ENCODE measurements at places on chromosomes 3 and 15. TPM values are rescaled to one million over a fixed set of nuclear protein-coding genes. Genes with fewer than 3 reads are reported as not detected.

The GRM7 gene
- total RNA-seq: not detected

The TYRO3 gene
- total RNA-seq: 9.3 TPM

The PLA2G4B gene
- total RNA-seq: 0.36 TPM

The GOLGA8J gene
- not detected for total RNA-seq

The IL17RC gene
- 24.7 TPM for total RNA-seq

DNA sequence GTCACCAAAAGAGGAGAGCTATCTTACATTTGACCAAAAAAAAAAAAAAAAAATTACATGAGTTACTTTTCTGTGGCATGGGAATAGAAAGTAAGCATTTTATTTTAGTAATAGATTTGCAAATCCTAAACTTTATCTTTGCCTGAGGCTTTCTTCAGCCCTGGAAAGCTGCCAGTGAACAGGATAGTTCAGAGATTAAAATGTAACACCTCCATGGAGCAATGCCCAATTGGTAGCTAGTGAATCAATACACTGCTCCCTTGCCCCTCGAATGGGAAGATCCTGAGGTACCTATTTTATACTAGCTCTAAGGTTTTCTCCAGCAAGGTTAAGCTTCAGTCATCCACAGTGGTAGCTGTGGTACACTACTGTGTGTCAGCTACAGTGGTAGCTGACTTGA lies 867.1 kb downstream of the NAALADL2 start:
- no peaks in the 10 kb centered on the region for H3K4me1 ChIP-seq
- H3K36me3 ChIP-seq: no peaks in the 10 kb centered on the region
- no peaks in the 10 kb centered on the region for H3K27me3 ChIP-seq
- no peak for DNase-seq

GRCh38 chr3:46293035-46293724 lies 50.9 kb downstream of the CCR3 start:
- no peaks in the 10 kb centered on the region for H3K4me1 ChIP-seq
- H3K27me3 ChIP-seq: no peaks in the 10 kb centered on the region
- no peak for DNase-seq
- no peak overlapping the region for H3K4me3 ChIP-seq

DNA sequence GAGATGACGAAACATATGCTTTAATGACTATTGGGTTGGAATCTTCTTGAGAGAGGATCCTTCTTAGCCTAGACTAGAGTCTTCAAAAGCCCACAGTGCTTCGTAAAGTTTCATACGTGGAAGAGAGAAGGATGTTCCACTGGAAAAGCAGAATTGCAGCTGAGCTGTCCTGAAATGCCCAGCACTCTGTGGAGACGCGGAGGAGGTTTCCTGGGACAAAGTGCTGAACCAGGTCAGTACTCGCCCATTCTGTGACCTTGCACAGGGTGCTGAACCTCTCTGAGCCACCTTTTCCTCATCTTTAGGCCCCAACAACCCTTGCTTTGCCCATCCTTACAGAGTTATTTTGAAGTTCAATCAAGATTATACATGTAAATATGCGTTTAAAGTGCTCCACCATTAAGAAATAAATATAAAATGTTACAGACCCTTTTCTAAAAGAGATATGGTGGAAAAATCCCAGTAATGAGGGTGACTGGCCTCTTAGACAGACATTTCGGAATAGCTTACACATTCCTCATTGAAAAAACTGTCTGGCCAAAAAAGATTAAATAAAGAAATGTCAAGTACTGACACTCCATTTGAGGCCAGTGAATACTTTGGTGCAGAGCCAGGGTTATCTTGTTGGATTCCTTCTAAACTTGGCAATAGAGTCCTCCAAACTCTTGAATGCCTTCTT lies 4.2 kb upstream of the MAGEF1 start:
- no peaks in the 10 kb centered on the region for H3K27me3 ChIP-seq
- peaks cover 6% of the 10 kb centered on the region for H3K4me1 ChIP-seq
- H3K4me3 ChIP-seq: no peak overlapping the region
- H3K36me3 ChIP-seq: no peaks in the 10 kb centered on the region
- no peak overlapping the region for H3K27ac ChIP-seq

DNA sequence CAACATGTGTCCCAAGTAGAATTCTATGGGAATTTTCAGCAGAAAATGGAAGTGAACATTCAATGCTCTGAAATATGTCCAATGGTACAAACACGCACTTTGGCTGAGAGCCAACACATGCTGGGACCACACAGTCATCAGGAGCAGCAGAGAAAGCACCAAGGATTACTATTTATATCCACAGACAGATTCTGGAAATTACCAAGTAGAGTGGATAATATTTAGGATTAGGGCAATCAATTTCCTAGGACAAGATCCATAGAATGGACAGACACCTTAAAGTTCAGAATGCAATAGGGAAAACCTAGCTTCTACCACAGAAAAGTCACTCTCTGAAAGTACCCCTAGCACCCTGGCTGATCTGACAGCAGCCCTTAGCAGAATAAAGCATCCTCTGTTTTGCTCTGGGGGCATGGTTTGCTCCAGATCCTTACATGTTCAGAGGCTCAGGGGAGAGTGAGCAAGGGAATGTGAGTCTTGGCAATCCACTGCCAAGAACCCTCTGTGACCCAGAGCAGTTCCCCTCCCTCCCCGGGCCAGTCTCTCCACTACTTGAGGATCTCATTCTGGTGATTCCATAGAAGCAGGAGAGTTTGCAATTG lies 206.0 kb upstream of the WNT5A start:
- DNase-seq: no peak
- H3K36me3 ChIP-seq: no peaks in the 10 kb centered on the region
- H3K27me3 ChIP-seq: no peaks in the 10 kb centered on the region
- no peak overlapping the region for H3K4me3 ChIP-seq
- no peaks in the 10 kb centered on the region for H3K4me1 ChIP-seq

DNA sequence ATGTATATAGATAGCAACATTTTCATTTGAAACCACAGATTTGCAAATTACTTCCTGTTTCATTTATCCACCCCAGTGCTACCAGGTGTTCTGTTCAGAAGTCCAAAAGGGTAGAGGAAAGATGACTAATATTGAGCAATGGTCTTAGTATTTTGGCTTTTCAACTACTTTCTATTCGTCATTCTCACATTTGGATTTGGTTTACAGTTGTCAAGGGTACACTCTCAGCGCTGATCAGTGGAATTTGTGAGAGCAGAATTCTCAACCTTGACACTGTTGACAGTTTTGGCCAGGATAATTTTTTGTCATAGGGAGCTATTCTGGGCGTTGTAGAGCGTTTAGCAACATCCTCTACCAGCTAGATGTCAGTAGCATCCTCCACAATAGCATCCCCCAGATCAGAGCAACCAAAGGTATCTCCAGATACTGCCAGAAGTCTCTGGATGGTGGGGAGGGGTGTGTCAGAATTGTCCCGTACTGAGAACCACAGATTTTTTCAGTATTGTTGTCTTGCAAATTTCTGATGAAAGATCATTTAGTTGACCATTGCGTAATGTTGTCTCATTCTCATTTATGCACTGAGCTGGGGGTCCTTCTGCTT lies 4.2 kb downstream of the HMCES start:
- no peak overlapping the region for H3K4me3 ChIP-seq
- peaks cover 33% of the 10 kb centered on the region for H3K4me1 ChIP-seq
- H3K27me3 ChIP-seq: no peaks in the 10 kb centered on the region
- no peak overlapping the region for H3K27ac ChIP-seq
- DNase-seq: no peak

DNA sequence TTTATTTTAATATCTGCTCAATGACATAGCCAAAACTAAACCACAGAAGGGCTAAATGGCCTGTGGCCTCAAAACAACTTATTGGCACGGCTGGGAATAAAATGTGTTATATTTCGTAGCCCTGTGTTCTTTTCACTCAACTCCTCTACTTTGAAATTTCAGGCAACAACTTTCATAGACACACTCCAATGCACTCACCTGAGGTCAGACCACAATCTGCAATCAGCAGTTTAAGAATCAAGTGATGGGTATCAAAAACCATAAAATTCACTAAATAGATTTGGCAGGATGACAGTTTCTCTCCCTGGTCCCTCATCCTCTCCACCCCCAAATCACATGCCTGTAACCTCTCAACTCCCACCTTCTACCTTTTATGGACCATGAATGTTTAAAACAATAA lies 2.0 kb upstream of the CD200R1 start:
- H3K27me3 ChIP-seq: no peaks in the 10 kb centered on the region
- no peak overlapping the region for H3K4me3 ChIP-seq
- no peaks in the 10 kb centered on the region for H3K4me1 ChIP-seq
- no peaks in the 10 kb centered on the region for H3K36me3 ChIP-seq
- H3K27ac ChIP-seq: no peak overlapping the region
- DNase-seq: no peak

- no peaks in the 10 kb centered on the region for H3K27me3 ChIP-seq
- H3K4me1 ChIP-seq: peaks cover 23% of the 10 kb centered on the region
- H3K27ac ChIP-seq: peak overlapping the region; percentile 30
- H3K36me3 ChIP-seq: no peaks in the 10 kb centered on the region
- no peak overlapping the region for H3K4me3 ChIP-seq
Observed at GRCh38 chr3:141388823-141389621, 20.7 kb downstream of the ZBTB38 start.

GRCh38 chr3:76615719-76616118 lies 424.2 kb upstream of the ROBO2 start:
- no peak for DNase-seq
- no peak overlapping the region for H3K27ac ChIP-seq
- H3K4me3 ChIP-seq: no peak overlapping the region

DNA sequence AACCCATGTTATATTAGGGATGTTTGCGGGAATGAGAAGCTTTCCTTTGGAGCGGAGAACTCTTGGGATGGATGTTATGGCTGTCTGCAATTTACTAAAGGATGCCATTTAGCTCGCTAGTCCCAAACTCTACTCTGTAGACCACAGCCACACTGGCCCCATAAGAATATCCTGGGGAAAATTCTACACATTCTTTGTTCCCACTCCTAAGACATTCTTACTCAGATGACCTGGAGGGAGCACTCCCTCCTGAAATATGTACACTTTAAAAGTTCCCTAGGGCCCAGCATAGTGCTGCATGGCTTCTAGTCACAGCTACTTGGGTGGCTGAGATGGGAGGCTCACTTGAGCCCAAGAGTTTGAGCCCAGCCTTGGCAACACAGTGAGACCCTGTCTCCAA lies 288.7 kb upstream of the RORA start:
- H3K27ac ChIP-seq: no peak overlapping the region
- H3K4me1 ChIP-seq: no peaks in the 10 kb centered on the region
- no peaks in the 10 kb centered on the region for H3K27me3 ChIP-seq
- no peaks in the 10 kb centered on the region for H3K36me3 ChIP-seq

DNA sequence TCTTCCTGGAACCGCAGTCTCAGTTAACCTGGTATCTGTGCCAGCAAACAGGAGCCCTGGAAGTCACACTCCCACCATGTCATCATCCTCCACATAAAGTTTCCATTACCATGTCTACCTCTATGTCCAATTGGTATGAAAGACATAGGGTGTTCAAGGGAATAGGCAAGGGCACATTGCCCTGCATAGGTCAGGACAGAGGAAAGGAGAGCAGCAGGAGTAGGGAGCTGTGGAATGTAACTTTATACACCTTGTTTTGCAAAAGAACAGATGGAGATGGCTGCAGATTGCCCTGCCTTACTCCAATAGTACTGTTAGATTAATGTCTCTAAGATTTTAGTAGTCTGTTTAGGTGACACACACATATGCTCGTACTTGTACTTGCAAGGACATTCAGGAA lies 1056.4 kb downstream of the NTRK3 start:
- H3K27ac ChIP-seq: no peak overlapping the region
- no peak for DNase-seq
- H3K27me3 ChIP-seq: no peaks in the 10 kb centered on the region
- no peaks in the 10 kb centered on the region for H3K4me1 ChIP-seq

- no peak overlapping the region for H3K27ac ChIP-seq
- no peak overlapping the region for H3K4me3 ChIP-seq
- no peak for DNase-seq
- H3K36me3 ChIP-seq: no peaks in the 10 kb centered on the region
- peaks cover 13% of the 10 kb centered on the region for H3K4me1 ChIP-seq
Observed at GRCh38 chr3:15812183-15812582, 14.4 kb upstream of the ANKRD28 start.

GRCh38 chr15:58174709-58175108 lies 36.5 kb downstream of the AQP9 start:
- no peaks in the 10 kb centered on the region for H3K36me3 ChIP-seq
- no peak overlapping the region for H3K27ac ChIP-seq
- H3K27me3 ChIP-seq: peaks cover 6% of the 10 kb centered on the region
- no peaks in the 10 kb centered on the region for H3K4me1 ChIP-seq

DNA sequence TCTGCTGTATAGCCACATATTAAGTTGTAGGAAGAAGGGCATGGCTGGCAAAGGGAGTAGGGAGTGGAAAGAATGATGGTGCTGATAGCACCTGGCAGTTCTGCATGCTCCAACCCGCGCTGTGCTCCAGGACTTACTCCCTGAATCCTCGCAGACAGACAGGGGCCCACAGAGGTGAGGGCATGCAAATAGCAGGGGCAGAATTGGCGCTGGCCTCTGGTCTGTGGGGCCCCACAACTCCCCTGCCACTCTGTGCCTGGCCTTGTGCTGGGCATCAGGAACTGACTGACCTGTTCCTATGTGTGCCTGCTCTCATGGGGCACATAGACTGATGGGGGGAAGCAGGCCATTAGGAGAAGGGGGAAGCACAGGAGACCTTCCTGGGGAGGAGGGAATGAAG lies 20.9 kb downstream of the HDAC11 start:
- no peaks in the 10 kb centered on the region for H3K27me3 ChIP-seq
- DNase-seq: no peak
- no peaks in the 10 kb centered on the region for H3K36me3 ChIP-seq
- no peak overlapping the region for H3K27ac ChIP-seq

DNA sequence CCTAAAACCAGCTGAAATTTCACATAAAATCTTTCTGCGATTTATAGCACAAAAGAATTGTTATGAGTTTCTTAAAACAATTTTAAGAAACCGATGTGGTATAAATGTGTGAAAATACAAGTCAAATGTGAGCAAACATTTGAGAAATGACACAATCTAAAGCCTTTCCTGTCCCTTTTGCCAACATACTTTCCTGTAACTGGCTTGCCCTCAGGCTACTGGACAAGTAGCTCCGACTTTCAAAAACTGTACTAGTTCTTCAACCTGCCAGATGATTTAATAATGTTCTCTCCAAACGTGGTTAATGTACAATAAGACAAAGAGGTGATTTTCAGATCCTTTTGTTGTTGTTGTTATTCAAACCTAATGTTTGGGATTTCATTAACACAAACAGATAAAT lies 105.9 kb upstream of the ARHGEF26 start:
- no peak overlapping the region for H3K4me3 ChIP-seq
- H3K27ac ChIP-seq: no peak overlapping the region
- no peaks in the 10 kb centered on the region for H3K27me3 ChIP-seq

GRCh38 chr15:82566690-82567089 lies 26.4 kb upstream of the RPS17 start:
- no peaks in the 10 kb centered on the region for H3K36me3 ChIP-seq
- no peak for DNase-seq
- H3K4me3 ChIP-seq: no peak overlapping the region
- H3K27ac ChIP-seq: no peak overlapping the region
- H3K27me3 ChIP-seq: no peaks in the 10 kb centered on the region

Measured in adrenal gland (tissue), 19 donors.